Mammary microvascular endothelial cell (primary cell): ENCODE measurements at places on chromosomes 6 and 20. TPM values are rescaled to one million over a fixed set of nuclear protein-coding genes. Genes with fewer than 3 reads are reported as not detected.

The BEND6 gene
- total RNA-seq, result 0.33 TPM in 1 of 2 replicates, not detected in the other

The CGA gene
- total RNA-seq, result not detected in 2 replicates

The PAX1 gene
- not detected in 2 replicates for total RNA-seq

The C6orf163 gene
- total RNA-seq, result 0.74 and 1.00 TPM in 2 replicates

The CENPW gene
- 28.8 and 33.8 TPM in 2 replicates for total RNA-seq

The ACAT2 gene
- total RNA-seq, result 43.2 and 54.2 TPM in 2 replicates

The LGSN gene
- total RNA-seq, result not detected in 2 replicates

The RPS6KA2 gene
- total RNA-seq, result 39.9 and 40.0 TPM in 2 replicates

The TCF15 gene
- total RNA-seq, result 8.6 and 10.7 TPM in 2 replicates

The MAS1 gene
- total RNA-seq, result not detected in 2 replicates
